ENCODE measurements at places on chromosomes 5 and 9. TPM values are rescaled to one million over a fixed set of nuclear protein-coding genes. Genes with fewer than 3 reads are reported as not detected.

DNA sequence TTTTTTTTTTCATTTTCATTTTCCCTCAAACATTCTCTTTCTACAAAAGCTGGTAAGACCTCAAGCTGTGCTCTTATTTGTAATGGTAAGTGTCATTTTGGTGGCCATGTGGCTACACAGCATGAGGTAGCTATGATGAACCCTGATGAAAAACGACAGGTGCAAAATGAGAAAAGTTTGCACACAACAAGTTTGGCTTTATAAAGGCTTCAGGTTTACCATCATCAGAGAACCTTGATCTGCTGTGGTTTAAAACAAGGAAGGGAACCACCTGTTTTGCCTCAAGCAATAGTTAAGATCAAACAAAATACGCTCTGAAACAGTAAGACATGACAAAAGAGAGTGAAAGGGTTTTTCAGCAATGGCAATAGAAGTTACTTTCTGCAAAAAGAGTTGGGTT is 1124.6 kb upstream of the ACO1 start:
- no peak for DNase-seq

DNA sequence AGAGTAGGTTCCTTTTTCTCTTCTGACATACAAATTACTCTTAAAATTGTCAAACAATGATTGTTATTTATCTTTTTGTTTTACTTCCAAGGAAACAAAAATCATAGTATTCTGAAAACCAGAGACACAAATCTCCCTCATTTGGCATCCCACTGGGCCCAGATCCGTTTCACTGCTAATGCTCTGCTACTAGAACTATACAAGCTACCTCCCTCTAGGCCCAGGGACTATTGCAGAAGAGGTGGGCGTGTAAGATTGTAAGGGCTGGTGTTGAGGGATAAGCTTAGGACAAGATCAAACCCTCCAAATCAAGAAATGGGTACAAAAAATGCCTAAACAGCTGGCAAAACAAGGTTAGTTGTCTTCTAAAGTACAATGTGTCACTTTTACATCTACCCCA is 928.9 kb upstream of the CDH10 start:
- no peak for DNase-seq

- DNase-seq: no peak
These were observed 541 bp downstream of the GNPDA1 start for GRCh38 chr5:142012186-142012785.

DNA sequence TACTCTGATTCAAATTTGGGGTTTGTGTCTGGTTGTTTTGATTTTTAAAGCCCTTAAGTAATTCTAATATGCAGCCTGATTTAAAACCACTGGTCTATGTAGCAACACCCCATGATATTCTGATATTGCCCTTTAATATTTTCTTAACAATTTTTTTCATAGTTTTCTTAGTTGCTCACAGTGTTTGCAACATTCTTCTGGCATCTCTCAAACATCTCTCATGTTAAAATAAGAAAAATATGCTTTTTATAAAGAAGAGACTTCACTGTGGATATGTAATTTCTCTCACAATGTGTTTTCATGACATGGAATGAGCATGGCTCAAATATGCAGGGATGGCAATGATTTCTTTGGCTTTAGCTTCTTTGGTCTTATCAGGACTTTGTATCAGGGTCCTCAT is 183.7 kb downstream of the TAF11L14 start:
- DNase-seq: no peak

GRCh38 chr5:59893429-59894227 is at the start of gene PDE4D:
PDE4D (minus strand) TSS chr5:59893726.
- no peak for DNase-seq

DNA sequence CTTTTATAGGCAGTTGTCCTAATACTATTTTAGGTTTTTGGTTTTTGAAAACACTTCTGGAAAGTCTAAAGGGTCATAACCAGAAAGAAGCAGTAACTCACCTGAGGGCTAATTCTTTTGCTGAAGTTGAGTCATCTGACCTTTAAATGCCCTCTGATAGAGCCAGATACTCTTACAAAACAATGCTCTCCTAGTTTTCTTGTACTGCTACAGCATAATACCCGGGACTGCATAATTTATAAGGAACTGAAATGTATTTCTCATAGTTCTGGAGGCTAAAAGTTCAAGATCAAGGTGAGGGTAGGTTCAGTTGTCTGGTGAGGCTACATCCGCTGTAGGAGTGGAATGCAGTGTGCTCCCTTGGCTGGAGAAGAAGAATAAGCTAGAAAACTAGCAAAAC is 670.3 kb downstream of the TLE4 start:
- no peak for DNase-seq

DNA sequence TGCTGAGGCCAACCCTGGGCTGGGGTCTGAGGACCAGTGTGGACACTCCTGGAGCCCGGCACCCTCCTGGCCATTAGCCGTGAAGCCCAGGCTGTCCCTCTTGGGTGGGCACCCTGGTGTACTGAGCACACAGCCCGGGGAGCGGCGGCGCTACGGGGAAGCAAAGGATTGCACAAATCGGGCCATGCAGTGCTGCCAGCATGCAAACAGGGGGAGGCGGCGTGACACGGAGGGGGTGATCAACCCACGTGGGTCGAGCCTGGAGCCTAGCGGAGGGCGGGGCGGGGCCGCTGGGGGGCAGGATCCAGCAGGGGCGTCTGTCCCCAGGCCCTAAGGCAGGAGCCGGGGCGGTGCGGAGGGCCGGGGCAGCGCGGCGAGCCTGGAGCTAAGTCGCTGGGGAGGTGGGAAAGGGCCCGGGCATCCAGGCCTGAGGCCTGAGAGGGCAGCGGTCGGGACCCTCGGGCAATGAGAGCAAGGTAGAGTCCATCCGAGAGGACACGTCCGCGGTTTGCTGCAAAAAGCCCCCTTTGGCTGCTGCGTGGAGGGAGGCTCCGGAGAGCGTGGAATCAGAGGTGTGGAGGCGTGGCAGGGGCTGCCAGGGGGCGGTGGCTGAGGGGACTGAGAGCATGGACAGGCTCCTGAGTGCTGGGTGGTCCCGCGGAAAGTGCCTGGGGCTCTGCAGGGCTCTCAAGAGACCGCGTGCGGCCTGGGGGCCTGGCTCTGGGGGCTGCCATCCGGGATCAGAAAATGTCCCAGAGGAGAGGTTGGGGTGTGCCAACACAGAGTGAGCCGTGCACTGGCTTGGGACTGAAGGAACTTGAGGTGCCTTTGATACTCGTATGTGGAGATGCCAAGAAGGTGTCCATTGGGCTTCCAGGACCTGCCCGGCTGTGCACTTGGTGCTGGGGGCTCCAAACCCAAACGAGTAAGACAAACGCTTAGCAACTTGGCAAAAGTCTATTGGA is 94.2 kb downstream of the BARX1 start:
- no peak for DNase-seq

GRCh38 chr5:143056339-143056704 is 286.1 kb downstream of the ARHGAP26 start:
- no peak for DNase-seq

- DNase-seq: no peak
These were observed 127.8 kb downstream of the GNAQ start for GRCh38 chr9:77903666-77904285.

DNA sequence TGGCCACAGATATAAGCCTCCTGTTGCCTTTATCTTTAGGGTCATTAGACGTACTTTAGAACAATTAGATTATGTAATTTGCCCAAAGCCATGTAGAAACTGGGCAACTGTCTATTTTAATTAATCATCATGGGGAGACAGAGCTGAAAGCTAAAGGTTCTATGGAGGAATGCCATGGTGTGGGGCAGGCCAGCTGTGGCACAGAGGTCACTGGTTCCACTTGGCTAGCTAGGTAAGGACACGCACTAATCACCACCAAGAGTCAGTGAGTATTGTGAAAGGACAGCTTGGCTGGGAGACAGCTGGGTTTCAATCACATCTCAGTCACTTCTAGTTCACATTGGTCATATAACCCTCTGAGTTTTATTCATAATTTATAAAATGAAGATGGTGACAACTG is 81.7 kb downstream of the HMHB1 start:
- DNase-seq: no peak

DNA sequence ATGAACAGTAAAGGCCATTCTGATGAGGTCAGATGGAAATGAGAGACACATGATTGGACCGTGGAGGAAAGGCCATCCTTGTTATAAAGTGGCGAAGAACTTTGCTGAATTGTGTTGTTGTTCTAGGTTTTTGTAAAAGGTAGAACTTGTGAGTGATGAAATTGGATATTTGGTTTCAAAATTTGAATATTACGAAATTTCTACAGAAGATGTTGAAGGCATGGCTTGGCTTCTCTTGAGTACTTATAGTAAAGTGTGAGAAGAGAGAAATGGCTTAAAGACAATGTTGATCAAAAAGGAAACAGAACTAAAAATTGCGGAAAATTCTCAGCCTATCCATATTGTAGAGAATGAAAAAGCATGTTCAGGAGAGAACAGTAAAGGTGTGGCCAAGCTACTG is 166.6 kb upstream of the S1PR3 start:
- no peak for DNase-seq

- no peak for DNase-seq
These were observed 509.8 kb downstream of the EBF1 start for GRCh38 chr5:158589939-158590338.

DNA sequence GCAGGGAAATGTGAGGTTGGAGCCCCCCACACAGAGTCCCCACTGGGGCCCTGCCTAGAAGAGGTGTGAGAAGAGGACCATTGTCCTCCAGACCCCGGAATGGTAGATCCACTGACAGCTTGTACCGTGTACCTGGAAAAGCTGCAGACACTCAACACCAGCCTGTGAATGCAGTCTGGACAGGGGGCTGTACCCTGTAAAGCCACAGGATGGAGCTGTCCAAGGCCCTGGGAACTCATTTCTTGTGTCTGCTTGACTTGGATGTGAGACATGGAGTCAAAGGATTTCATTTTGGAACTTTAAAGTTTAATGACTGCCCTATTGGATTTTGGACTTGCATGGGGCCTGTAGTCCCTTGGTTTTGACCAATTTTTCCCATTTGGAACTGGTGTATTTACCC is 535.0 kb upstream of the MEF2C start:
- DNase-seq: no peak

GRCh38 chr5:113902917-113903660 is 389.6 kb downstream of the YTHDC2 start:
- no peak for DNase-seq

DNA sequence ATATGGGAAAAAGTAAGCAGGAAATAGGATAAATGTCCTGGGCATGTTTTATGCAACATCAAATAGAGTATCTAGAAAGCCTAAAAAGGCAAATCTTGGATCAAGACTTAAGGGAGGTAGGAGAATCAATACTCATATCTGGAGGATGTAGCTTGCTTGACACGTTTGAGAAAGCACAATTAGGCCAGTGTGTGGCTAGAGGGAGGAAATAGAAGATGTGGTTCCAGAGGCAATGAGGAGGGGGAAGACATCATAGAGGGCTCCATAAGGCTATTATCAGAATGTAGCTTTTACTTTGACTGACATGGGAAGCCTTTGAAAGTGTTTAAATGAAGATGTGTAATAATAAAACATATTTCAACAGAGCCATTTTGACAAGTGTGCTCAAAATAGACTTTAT is 200.7 kb upstream of the CDH12 start:
- no peak for DNase-seq

GRCh38 chr9:95974389-95974788 is 98.9 kb downstream of the ERCC6L2 start:
- no peak for DNase-seq

DNA sequence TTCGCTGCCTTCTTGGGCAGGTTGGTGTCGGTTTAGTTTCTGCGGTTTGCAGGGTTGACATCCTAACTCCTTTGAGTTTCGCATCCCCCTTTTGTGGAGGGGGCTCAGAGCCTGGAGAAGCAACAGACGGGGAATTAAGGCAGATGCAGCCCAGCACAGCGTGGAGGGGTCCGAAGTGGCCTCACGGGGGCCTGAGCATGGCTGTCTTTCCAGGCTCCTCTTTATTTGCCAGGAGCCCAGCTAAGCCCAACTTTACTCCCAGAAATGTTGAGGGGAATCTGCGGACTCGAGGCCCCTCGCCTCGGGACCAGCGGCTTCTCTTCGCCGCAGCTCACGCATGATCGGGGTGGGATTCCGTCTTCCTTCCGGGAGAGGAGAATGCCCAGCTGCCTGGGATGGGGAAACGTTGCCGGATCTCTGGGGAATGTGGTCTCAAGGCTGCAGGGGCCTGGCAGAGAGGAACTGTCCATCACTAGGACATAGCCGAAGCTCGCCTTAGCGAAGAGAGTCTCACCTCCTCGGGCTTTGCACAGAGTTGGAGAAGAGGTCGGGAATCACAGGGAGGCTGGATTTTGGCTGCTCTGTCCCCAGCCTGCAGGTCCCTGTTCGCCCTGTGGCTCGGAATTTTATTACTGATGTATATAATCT is 1.3 kb downstream of the RAI14 start:
- no peak for DNase-seq

GRCh38 chr5:176851380-176851779 is 41.0 kb downstream of the UNC5A start:
- no peak for DNase-seq

GRCh38 chr5:86864051-86864450 is 246.3 kb downstream of the COX7C start:
- no peak for DNase-seq

Gene PLEKHG4B
- total RNA-seq: 0.74 TPM

Gene PCDHGB5
- total RNA-seq: 15.0 TPM

Gene CHSY3
- total RNA-seq: 3.9 TPM

Gene LAMC3
- 13.3 TPM for total RNA-seq

Gene GBGT1
- total RNA-seq: 27.0 TPM

Gene FCHSD1
- 42.2 TPM for total RNA-seq

Gene F12
- total RNA-seq: 5.2 TPM

Gene SHISAL2B
- total RNA-seq: not detected

Gene RPL35
- 1,925 TPM for total RNA-seq

Gene SMIM33
- total RNA-seq: not detected

Gene CDH12
- total RNA-seq: not detected

Gene PSIP1
- 63.8 TPM for total RNA-seq

Measured in vagina (tissue), 2 donors.